Activated T-cell treated with anti-CD3 and anti-CD28 coated beads, Interleukin-2, amount 50 U/mL, for 72 hours (primary cell): ENCODE measurements at places on chromosomes 3 and 15.

DNA sequence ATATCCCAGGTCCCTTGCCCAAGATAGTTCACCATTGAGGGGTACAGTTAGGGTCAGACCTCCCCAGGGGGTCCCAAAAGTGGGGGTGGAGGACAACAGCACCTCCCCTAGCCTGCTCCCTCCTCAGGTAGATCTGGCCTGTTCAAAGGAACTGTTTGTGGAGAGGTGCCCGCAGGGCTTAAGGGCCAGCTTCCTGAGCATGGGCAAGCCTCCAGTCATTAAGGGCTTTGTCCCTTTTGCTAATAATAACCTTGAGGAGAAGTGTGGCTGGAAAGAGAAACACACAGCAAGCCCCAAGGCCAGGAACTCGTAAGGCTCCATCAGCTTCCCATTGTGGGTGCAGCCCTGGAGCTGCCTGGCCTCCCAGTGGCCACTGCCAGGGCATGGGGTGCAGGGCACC lies 47.4 kb downstream of the ISG20 start:
- no peak for DNase-seq

DNA sequence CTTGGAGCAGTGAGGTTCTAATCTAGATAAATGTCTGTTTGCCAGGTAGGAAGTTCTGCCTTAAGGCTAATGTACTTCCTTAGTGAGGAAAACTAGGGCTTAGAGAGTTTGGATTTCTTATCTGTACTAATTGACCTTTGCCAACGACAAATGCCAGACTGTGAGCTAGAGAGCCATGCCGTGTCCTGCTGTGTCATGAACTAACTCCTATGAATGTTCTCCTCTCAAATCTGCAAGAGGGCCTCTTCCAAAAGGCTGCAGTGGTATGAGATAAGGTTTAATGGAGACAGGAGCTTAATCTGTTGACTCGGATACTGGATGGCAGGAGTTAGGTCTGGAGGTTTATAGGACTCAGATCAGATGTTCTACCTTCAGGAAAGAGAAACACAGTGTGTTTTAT lies 524.9 kb downstream of the NTRK3 start:
- no peak for DNase-seq

- no peak for DNase-seq
Measured at GRCh38 chr15:66287461-66288057, 5.8 kb upstream of the DIS3L start.

GRCh38 chr3:44712455-44713075 lies at the start of gene ZNF502:
Gene ZNF502, plus strand, starts transcription at chr3:44712660. Its CDS starts 7,602 bp downstream, at chr3:44720262.
- peak; percentile 53 for DNase-seq

- DNase-seq, result no peak
Measured at GRCh38 chr3:180325958-180326357, 276.0 kb upstream of the TTC14 start.

- peak; percentile 66 for DNase-seq
Measured at GRCh38 chr3:33047842-33048834, 48.8 kb downstream of the GLB1 start.

- no peak for DNase-seq
Measured at GRCh38 chr3:58112185-58112535, 98.6 kb downstream of the DNASE1L3 start.

GRCh38 chr3:169430707-169431404 lies 232.7 kb downstream of the MECOM start:
- no peak for DNase-seq

DNA sequence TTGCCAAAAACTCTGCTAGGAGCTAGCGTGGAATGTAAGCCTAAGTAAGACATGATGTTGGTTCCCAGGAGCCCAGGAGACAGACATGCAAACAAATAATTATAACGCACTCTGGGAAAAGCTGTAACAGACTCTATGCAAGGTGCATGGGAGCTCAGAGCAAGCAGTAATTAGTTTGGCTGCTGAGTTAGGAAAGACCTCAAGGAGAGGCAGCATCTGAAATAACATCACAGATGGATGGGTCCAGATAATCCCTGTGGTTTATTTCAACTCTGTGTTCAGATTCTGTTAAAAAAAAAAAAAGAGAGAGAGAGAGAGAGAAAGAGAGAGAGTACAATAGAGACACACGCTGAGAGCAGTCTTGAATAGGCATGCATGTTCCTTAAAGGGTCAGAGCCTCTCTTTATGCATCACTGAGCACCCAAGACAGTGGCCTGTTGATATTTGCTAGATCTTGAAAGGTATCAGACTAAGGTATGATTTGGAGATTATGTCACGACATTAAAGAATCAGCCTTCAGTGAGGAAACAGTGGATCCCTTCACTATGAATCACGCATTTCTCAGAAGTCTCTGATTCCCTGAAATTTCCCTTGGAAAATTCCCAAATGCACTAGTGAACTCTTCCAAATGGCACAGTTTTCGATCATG lies 124.4 kb upstream of the LIPC start:
- DNase-seq, result no peak

- DNase-seq, result peak; percentile 38
Measured at GRCh38 chr3:17964108-17964507, 221.7 kb upstream of the TBC1D5 start.

- DNase-seq, result no peak
Measured at GRCh38 chr3:136955813-136956212, 2.0 kb upstream of the IL20RB start.

DNA sequence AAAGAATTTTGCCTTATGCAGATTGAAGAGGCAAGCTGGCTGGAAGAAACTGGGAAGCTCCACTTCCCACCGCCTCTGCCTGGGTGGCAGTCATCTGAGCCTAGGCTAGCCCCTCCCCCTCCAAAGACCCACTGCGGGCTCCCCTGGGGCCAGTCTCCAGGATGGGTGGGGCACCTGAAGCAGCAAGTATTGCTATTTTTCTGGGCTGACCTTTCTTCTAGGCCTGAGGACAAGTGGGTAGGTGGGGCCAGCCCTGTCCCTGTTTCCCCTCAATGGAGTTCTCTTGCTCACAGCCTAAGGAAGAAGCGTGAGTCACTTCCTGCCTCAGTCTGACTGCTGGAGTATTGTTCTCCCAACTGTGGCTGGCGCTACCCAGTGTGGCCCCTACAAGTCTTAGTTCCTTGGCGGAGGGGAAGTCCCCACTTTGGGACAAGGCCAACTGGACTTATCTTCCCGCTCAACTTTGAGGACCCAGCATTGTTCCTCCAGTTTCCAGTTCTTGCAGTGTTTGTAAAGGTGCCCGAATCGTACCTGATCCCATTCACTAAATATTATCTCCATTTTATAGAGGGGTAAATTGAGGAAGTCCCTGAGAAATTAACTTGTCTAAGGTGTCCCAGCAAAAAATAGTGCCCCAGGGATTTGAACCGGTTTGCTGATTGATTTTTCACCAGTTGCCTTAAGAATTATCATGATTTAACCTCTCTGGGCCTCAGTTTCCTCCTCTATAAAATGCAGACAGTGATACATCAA lies 1.4 kb downstream of the FURIN start:
- peak; percentile 67 for DNase-seq

- no peak for DNase-seq
Measured at GRCh38 chr15:88908123-88908522, 5.1 kb downstream of the MFGE8 start.

DNA sequence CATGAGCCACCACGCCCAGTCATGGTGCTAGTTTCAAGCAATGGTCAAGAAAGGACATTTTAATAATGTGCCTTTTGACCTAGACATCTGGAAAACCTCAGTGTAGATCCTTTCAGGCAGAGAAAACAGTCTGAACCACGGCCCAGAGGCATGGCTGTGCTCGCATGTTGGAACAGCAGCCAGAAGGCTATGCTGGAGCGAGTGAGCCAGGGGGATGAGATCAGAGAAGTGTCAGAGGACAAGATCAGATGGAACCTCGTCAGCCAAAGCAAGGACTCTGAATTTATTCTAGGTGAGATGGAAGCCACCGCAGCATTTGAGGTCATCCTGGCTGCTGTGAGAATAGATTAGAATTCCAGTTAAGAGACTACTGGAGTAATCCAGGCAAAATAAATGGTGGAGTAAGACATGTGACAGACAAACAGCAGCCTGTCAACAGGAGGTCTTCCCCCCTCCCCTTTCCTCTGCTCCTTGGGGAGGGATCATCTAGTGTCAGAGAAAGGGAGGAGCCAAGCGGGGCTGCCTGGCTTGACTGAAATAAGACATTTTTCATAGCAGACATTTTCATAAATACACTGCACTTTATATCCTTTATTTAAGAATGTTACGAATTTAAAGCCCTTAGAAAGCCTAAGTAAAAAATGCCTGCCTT lies 40.4 kb upstream of the ACKR4 start:
- DNase-seq, result no peak

GRCh38 chr15:81297147-81297572 lies 26.8 kb downstream of the STARD5 start:
- DNase-seq, result no peak

DNA sequence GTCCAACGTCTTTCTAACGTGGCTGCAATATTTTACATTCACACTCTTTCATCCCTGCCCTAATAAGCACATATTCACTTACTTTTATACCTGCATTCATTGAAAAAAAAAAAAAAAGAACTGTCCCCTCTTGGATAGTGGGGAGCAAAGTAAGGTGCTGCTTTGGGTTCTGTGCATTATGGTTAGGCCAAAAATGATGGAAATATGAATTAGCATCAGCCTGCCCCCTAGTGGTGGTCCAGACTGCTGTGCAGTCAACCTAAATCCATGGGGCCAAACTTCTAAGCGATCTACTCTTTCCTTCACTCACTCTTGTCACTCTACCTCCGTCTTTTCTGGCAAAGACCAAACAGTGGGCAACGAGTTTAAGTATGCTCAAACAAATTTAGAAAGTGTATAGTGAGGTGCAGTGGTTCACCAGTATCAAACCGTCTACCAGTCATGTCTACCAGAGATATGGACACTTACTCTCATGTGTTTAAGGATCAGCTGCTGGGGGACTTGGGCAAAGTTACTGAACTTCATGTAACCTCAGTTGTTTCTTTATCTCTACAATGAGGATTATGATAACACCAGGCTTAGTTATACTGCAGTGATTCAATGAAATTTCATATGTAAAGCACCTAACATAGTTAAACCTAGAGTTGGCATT lies 61.5 kb upstream of the GRM7 start:
- DNase-seq, result peak; percentile 34
